Smooth muscle cell of the coronary artery (primary cell): ENCODE measurements at places on chromosomes 1 and 21. TPM values are rescaled to one million over a fixed set of nuclear protein-coding genes. Genes with fewer than 3 reads are reported as not detected.

LYSMD1 gene
- total RNA-seq: 5.4 and 8.4 TPM in 2 replicates

GABRD gene
- 0.12 TPM in 1 of 2 replicates, not detected in the other for total RNA-seq

HSF2BP gene
- total RNA-seq: 2.0 TPM in 1 of 2 replicates, not detected in the other

ZFP69B gene
- total RNA-seq: 1.1 and 7.2 TPM in 2 replicates

KIF26B gene
- total RNA-seq: 4.4 and 10.6 TPM in 2 replicates

NLRP3 gene
- 0.23 TPM in 1 of 2 replicates, not detected in the other for total RNA-seq

LDLRAD2 gene
- not detected in 2 replicates for total RNA-seq

VSIG8 gene
- total RNA-seq: 0.08 TPM in 1 of 2 replicates, not detected in the other

CASQ2 gene
- total RNA-seq: under 0.01 TPM in 1 of 2 replicates, not detected in the other

FCRL4 gene
- not detected in 2 replicates for total RNA-seq

ZNF683 gene
- total RNA-seq: not detected in 2 replicates

CBS gene
- 39.9 and 41.1 TPM in 2 replicates for total RNA-seq

ADAM30 gene
- total RNA-seq: not detected in 2 replicates

MAN1C1 gene
- total RNA-seq: 0.08 and 10.6 TPM in 2 replicates

ROR1 gene
- total RNA-seq: 7.4 and 15.1 TPM in 2 replicates

EXTL1 gene
- 0.15 and 0.23 TPM in 2 replicates for total RNA-seq

ATP1B1 gene
- 1.3 and 11.1 TPM in 2 replicates for total RNA-seq

CRP gene
- total RNA-seq: not detected in 2 replicates

INSRR gene
- under 0.01 TPM in 1 of 2 replicates, not detected in the other for total RNA-seq

VWA5B1 gene
- not detected in 2 replicates for total RNA-seq

C1QTNF12 gene
- 0.35 and 0.53 TPM in 2 replicates for total RNA-seq

MRPL55 gene
- 78.5 and 80.0 TPM in 2 replicates for total RNA-seq

AGMAT gene
- total RNA-seq: 0.23 and 0.53 TPM in 2 replicates

SPRR2B gene
- total RNA-seq: not detected in 2 replicates

PRAMEF20 gene
- total RNA-seq: not detected in 2 replicates

CSDE1 gene
- total RNA-seq: 785 and 1,500 TPM in 2 replicates

FOXO6 gene
- total RNA-seq: not detected in 2 replicates

TNNT2 gene
- 0.35 TPM in 1 of 2 replicates, not detected in the other for total RNA-seq

VASH2 gene
- 0.30 and 0.94 TPM in 2 replicates for total RNA-seq

GCSAML gene
- total RNA-seq: not detected in 2 replicates

HES2 gene
- 0.12 and 4.1 TPM in 2 replicates for total RNA-seq

AMY1C gene
- not detected in 2 replicates for total RNA-seq

FCRLB gene
- total RNA-seq: 0.59 and 0.83 TPM in 2 replicates

CREG1 gene
- total RNA-seq: 16.8 and 54.9 TPM in 2 replicates

KCNJ6 gene
- under 0.01 and 0.23 TPM in 2 replicates for total RNA-seq

SRGAP2C gene
- total RNA-seq: 15.6 and 32.1 TPM in 2 replicates

ADAM15 gene
- 48.2 and 64.5 TPM in 2 replicates for total RNA-seq

PLXNA2 gene
- total RNA-seq: 1.4 and 12.4 TPM in 2 replicates

CELA2A gene
- total RNA-seq: not detected in 2 replicates

ASPM gene
- 0.47 and 6.1 TPM in 2 replicates for total RNA-seq
